Osteoblast (primary cell): ENCODE measurements at places on chromosomes 12 and 14. TPM values are rescaled to one million over a fixed set of nuclear protein-coding genes. Genes with fewer than 3 reads are reported as not detected.

AMN gene
- under 0.01 and 0.29 TPM in 2 replicates for total RNA-seq

LMO3 gene
- total RNA-seq, result 3.2 and 3.3 TPM in 2 replicates

- peak; percentile 71 for DNase-seq
These were observed 2.0 kb downstream of the DTX1 start for GRCh38 chr12:113058553-113058952.

GCH1 gene
- 2.7 and 3.3 TPM in 2 replicates for total RNA-seq

GRCh38 chr12:9864913-9865675 lies 4.1 kb downstream of the CLEC2B start:
- no peak for DNase-seq

GRCh38 chr12:132686825-132687210 lies 324 bp downstream of the POLE start:
- peak; percentile 91 for DNase-seq

ASIC1 gene
- 0.72 and 0.88 TPM in 2 replicates for total RNA-seq

- DNase-seq, result no peak
These were observed 1.1 kb upstream of the RIOX1 start for GRCh38 chr14:73489481-73490175.

AP5M1 gene
- 23.5 and 25.0 TPM in 2 replicates for total RNA-seq

DNA sequence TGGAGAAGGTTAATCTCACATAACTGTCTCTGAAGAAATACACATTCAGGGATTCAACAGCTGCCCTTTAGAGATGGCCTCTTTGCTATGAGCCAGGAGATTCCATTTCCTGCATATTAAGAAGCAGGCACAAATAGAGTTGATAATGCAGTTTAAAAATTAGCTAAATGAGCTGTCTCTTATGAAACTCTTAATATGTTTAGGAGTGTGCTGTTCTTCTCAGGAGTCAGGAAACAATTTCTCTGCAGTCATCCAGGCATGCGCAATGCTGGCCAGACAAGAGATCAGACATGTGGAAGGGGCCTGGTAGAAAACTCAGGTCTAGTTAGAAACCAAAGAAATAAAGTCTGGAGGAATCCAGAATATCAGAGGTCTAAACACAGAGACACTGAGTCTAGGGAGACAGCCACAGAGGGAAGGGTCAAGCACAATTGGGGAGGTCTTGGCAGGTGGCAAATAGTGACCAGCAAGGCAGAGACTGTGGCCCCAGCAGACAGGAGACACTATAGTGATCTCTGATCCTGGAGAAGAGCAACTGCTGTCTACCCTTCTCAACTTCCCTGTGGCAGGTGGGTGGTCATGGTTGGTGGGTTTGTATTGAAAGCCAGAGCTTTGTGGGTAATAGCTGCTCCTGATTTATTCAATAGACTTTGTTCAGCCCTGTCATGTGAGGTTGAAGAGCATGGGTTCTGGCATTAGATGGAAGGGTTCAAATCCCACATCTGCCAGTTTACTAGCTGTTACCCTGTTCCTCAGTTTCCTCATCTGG lies 185.8 kb upstream of the RMST start:
- DNase-seq, result peak; percentile 71
